ENCODE measurements at places on chromosomes 11 and 22. TPM values are rescaled to one million over a fixed set of nuclear protein-coding genes. Genes with fewer than 3 reads are reported as not detected.

Gene TTLL1
- 8.2 TPM for total RNA-seq

Gene PRODH
- not detected for total RNA-seq

GRCh38 chr22:18110194-18110953 lies at the start of gene TUBA8:
Gene TUBA8 (plus strand): TSS chr22:18110809. CDS start chr22:18110866, 57 bp downstream.
- peak; percentile 52 for DNase-seq

- DNase-seq = no peak
Observed at GRCh38 chr22:29481265-29482000, 1.4 kb downstream of the NEFH start.
